Vagina (tissue), 2 donors: ENCODE measurements at places on chromosomes 1 and 21. TPM values are rescaled to one million over a fixed set of nuclear protein-coding genes. Genes with fewer than 3 reads are reported as not detected.

- peak; percentile 72 for DNase-seq
- H3K4me3 ChIP-seq = no peak overlapping the region
- no peaks in the 10 kb centered on the region for H3K4me1 ChIP-seq
Observed at GRCh38 chr1:47677241-47677940, 239.5 kb downstream of the FOXD2 start.

- H3K27ac ChIP-seq = no peak overlapping the region
- no peaks in the 10 kb centered on the region for H3K36me3 ChIP-seq
- no peaks in the 10 kb centered on the region for H3K27me3 ChIP-seq
- DNase-seq = no peak
- no peak overlapping the region for H3K4me3 ChIP-seq
Observed at GRCh38 chr1:183993132-183993531, 44.4 kb downstream of the COLGALT2 start.

DNA sequence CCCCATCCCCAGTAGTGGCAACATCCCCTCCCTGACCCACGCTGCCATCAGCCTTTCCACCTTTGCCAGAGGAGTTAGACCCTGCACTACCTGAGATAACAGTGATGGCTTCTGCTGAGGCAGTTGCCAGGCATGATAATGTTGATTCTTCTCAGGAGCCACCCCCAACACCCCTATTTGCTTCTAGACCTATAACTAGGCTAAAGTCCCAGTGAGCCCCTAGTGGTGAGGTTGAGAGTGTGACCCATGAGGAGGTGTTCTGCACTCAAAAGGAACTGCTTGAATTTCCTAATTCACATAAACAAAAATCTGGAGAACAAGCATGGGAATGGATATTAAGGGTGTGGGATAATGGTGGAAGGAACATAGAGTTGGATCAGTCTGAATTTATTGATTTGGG, 159.6 kb upstream of the COL11A1 start:
- no peak for DNase-seq
- H3K36me3 ChIP-seq = no peaks in the 10 kb centered on the region
- H3K27me3 ChIP-seq = no peaks in the 10 kb centered on the region
- H3K4me1 ChIP-seq = no peaks in the 10 kb centered on the region

DNA sequence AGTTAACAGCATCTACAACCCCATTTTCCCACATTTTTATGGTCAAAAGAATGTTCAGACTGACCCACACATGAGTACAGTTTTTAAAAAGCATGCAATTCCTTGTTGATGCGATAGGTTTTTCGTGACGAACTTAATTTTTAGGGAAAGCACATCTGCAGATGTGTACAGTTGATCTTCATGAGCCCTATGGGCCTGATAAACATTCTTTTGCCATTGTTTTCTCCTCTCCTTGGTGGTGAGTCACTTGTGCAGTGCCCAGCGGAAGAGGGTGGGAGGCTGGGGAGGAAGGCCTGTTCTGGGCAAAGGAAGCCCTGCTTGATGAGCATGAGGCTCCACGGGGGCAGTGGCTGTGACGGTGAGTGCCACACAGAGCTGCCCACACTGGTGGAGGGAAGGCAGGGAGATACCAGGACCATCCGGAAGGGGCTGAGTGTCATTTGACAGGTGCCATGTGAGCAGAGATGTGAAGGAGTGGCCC, 5.3 kb downstream of the ARF1 start:
- peak overlapping the region; percentile 4 for H3K4me3 ChIP-seq
- H3K27ac ChIP-seq = peak overlapping the region; percentile 2
- no peaks in the 10 kb centered on the region for H3K27me3 ChIP-seq
- H3K4me1 ChIP-seq = peaks cover 93% of the 10 kb centered on the region

GRCh38 chr1:162141281-162142054, 72.0 kb downstream of the NOS1AP start:
- no peak for DNase-seq
- no peaks in the 10 kb centered on the region for H3K27me3 ChIP-seq
- H3K36me3 ChIP-seq = no peaks in the 10 kb centered on the region
- no peak overlapping the region for H3K4me3 ChIP-seq

The ICOSLG gene
- 6.4 TPM for total RNA-seq

DNA sequence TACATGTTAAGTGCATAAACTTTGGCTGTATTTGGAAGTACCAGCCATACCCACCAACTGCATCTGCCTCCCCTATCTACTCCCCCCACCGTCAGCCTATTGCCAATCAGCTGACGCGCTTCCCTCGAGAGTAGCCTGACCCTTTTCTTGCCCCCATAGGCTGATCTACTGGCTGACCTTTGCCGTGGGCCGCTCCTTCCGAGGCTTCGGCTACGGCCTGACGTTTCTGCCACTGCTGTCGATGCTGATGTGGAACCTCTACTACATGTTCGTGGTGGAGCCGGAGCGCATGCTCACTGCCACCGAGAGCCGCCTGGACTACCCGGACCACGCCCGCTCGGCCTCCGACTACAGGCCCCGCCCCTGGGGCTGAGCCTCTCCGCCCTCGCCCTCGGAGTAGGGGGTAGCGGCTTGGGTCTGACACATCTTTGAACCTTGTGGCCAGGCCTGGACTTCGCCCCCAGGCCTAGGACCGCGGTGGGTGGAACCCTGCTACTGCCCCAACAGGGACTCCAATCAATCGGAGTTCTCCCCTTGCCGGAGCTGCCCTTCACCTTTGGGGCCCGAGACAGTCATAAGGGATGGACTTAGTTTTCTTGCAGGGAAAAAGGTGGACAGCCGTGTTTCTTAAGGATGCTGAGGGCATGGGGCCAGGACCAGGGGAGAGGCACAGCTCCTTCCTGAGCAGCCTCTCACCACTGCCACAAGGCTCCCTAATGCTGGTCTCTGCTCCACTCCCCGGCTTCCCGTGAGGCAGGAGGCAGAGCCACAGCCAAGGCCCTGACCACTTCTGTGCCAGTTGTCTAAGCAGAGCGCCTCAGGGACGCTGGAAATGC, 4.0 kb downstream of the GLMP start:
- H3K27me3 ChIP-seq = no peaks in the 10 kb centered on the region
- peak overlapping the region; percentile 56 for H3K4me3 ChIP-seq
- DNase-seq = no peak
- H3K27ac ChIP-seq = peak overlapping the region; percentile 81
- peaks cover 44% of the 10 kb centered on the region for H3K4me1 ChIP-seq
- H3K36me3 ChIP-seq = peaks cover 12% of the 10 kb centered on the region

DNA sequence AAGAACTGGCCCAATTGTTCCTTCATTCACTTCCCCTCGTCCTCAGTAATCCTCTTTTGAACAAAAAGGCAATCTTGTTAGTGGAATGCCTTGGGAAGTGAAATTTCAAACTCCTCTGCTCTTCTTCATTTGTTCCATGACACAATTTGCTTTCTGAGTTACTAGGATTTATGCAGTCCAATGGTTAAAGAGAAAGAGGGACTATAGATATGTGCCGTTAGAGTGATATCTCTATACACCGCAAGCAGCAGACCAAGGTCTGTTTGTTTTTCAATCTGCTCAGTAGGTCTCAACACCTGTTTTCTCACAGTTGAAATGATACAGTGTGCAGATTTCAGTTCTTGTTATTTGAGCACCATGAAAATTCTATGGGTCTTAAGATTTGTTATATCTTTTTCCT, 244.0 kb downstream of the DNM3 start:
- H3K4me1 ChIP-seq = no peaks in the 10 kb centered on the region
- no peaks in the 10 kb centered on the region for H3K36me3 ChIP-seq
- H3K27me3 ChIP-seq = no peaks in the 10 kb centered on the region
- H3K4me3 ChIP-seq = no peak overlapping the region
- DNase-seq = no peak

- H3K27me3 ChIP-seq = no peaks in the 10 kb centered on the region
- no peaks in the 10 kb centered on the region for H3K36me3 ChIP-seq
- H3K4me1 ChIP-seq = peaks cover 28% of the 10 kb centered on the region
- H3K4me3 ChIP-seq = no peak overlapping the region
- no peak for DNase-seq
- H3K27ac ChIP-seq = no peak overlapping the region
Observed at GRCh38 chr21:26130249-26130881, 40.2 kb downstream of the APP start.
